ENCODE measurements at places on chromosomes 6 and 20. TPM values are rescaled to one million over a fixed set of nuclear protein-coding genes. Genes with fewer than 3 reads are reported as not detected.

GRCh38 chr6:168179133-168179532, 100.1 kb upstream of the FRMD1 start:
- DNase-seq, result no peak

GRCh38 chr6:35817515-35817914, 12.4 kb downstream of the LHFPL5 start:
- no peak for DNase-seq

- DNase-seq, result no peak
These were observed 50.2 kb downstream of the CEP162 start for GRCh38 chr6:84177241-84177640.

GRCh38 chr6:20162515-20162914, 49.8 kb downstream of the MBOAT1 start:
- no peak for DNase-seq

DNA sequence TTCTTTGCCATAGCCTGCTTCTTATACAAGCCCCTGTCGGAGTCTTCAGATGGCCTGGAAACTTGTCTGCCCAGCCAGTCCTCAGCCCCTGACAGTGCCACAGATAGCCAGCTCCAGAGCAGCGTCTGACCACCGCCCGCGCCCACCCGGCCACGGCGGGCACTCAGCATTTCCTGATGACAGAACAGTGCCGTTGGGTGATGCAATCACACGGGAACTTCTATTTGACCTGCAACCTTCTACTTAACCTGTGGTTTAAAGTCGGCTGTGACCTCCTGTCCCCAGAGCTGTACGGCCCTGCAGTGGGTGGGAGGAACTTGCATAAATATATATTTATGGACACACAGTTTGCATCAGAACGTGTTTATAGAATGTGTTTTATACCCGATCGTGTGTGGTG, 29.5 kb downstream of the SLCO4A1 start:
- DNase-seq, result no peak

DNA sequence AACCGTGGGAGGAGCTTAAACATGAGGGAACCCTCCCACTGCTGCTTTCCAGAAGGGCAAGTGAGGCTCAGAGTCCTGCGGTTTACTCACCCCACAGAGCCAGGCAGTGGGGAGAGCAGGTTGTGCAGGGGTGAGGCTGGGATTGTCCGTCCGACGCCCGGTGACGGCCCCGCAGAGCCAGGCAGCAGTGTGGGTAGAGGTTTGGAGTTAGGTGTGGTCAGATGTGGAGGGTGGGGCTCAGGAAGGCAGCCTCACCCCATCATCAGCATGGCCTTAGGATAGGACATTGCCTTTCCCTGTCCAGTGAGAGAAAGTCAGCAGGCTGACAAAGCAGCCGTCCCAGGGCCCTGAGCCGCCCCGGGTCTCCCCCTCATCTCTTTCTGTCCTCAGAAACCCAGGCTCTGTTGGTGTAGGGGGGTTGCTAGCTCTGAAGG, 234.6 kb downstream of the DLL1 start:
- DNase-seq, result no peak

GRCh38 chr20:7980332-7981046, 39.1 kb downstream of the TMX4 start:
- peak; percentile 31 for DNase-seq

DNA sequence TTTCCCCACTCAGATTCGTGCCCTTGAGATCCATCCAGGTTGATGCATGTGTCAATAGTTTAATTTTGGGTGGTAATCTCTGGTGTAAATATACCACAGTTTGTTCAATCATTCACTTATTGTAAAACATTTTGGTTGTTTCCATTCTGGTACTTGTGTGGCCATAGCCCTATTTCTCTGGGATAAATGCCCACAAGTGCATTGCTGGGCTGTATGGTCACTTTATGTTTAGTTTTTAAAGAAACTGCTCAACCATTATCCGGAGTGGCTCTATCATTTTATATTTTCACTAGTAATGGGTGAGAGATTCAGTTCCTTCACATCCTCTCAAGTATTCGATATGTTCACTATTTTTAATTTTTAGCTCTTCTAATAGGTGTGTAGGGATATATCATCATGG, 60.7 kb upstream of the RNF24 start:
- no peak for DNase-seq

DNA sequence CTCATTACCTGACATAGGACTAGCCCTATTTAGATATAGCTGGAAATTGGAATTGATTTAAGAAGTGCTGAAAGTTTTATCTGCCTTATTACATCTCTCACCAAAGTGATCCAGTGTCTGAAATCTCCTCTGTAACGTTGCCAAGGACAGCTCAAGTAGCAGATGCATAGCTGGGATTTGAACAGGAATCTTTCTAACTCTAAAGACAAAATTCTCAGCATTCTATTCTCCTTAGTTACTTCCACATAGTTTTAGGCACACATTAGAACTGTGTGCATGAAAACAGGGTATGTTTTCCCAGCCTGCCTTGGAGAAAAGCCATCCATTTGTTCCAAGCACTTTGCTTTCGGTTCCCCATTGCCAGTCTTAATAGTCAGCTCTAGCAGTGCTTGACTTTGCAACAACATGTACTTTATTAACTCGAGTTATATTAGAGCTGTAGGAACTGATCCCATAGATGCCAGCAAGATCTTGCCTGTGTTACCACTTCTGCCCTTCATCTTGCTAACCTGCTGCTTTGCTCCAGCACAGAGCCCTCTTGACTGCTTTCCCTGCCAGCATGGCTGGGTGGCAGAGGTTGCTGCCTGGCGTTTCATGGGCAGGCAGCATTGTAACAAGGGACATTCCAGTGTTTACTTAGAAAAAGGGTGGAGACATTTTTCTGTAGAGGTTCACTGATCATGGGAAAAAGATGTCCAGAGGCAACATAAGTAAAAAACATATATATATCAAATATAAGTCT, 56.1 kb upstream of the STMND1 start:
- DNase-seq, result peak; percentile 19

DNA sequence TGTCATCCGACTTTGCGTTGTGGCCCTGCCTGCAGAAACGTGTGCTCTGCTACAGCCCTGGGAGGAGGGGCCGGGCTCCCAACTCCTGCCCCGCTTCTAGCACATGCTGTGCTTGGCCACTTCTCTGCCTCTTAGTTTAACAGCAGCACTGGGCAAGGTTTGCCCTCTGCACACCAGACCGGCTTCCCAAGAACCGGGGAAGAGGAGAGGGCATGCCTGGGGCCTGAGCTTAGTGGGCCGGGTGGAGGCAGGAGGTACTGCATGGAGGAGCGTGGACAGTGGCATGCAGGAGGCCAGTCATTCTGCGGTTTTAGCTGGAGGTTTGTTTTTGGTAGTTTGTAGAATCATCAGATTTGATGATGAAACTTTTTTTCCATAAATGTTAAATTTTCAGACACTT, 45.5 kb downstream of the CEP43 start:
- no peak for DNase-seq

DNA sequence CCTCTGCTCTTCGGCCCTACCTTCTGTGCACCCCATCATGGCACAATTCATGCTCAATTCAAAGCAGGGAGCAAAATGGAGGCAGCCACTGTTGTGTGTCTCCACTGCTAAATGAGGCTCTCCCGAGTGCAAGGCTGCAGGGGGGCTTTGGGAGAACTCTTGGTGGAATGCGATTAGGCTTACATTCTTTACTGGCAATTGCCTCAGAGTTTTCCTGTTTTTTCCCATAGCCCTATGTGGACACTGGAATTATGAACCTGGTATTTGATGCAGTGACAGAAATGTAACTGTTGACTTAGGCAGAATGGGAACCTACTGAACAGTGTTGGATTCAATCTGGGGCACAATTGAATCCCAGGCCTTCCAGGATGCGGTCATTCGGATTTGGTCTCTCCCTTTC, 187.9 kb upstream of the GMDS start:
- DNase-seq, result no peak

- DNase-seq, result no peak
These were observed 501.1 kb upstream of the JAG1 start for GRCh38 chr20:11174861-11175260.

GRCh38 chr6:2909718-2910117, 6.6 kb upstream of the SERPINB9 start:
- DNase-seq, result no peak

GRCh38 chr6:20746024-20746423, 211.8 kb downstream of the CDKAL1 start:
- no peak for DNase-seq

DNA sequence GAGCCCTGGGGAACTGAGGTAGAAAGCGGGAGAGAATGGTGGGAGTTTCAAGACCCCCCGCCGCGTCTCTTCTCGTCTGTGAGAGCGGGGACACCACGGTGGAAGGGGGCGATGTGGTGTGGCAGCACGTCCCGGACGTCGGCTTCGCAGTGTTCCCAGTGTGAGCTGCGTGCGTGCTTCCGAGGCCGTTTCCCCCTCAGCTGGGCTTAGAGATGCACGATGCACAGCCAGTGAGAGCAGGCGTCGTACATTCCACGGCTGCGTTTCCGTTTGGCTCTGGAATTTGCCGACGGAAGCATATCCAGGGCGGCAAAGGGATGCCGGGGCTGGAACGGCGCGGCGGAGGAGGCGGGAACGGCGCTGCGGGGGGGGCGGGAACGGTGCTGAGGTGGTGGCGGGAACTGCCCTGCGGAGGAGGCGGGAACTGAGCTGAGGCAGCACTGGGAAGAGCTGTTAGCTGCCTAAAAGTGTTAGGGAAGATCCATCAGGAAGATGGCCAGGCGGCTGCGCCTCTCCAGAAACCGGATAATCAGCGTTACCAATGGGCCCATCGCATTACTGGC, 37.7 kb downstream of the KIF25 start:
- DNase-seq, result peak; percentile 31

GRCh38 chr6:142984386-142984785, 39.4 kb upstream of the HIVEP2 start:
- no peak for DNase-seq

- DNase-seq, result no peak
These were observed 9.4 kb upstream of the GMPR start for GRCh38 chr6:16228709-16229665.

DNA sequence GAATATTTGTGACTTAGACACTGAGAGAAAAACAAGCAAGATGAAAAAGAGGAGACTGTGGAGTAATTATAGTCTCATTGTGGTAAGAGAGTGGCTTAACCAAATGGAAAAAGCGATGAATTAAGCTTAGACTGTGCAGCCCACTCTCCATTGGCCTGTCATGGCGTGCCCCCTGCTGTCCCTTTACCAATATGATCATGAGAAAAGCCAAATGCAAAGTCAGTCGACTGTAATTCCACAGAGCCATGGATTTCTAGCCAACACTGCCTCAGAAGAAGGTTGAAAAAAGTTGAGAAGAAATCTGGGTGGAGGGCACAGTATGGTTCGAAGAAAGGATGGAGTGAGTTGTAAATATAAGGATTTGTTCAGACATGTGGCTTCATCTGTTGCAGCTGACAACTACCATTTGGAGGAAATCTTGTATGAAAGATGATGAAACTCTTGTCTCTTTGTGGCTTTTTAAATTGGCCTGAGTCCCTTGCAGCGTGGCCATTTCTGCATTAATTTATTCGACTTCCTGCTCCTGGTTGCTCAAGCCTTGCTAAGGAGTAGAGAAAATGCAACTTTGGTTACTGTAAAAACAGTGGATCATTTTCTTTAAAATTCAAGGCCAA, 251.4 kb downstream of the DOK5 start:
- DNase-seq, result no peak

B3GAT2 gene
- 0.05 TPM for total RNA-seq

C20orf173 gene
- not detected for total RNA-seq

SIRPG gene
- total RNA-seq, result not detected

Measured in myocyte (in vitro differentiated cells).